T-helper 1 cell (primary cell): ENCODE measurements at places on chromosomes 16 and 17.

DNA sequence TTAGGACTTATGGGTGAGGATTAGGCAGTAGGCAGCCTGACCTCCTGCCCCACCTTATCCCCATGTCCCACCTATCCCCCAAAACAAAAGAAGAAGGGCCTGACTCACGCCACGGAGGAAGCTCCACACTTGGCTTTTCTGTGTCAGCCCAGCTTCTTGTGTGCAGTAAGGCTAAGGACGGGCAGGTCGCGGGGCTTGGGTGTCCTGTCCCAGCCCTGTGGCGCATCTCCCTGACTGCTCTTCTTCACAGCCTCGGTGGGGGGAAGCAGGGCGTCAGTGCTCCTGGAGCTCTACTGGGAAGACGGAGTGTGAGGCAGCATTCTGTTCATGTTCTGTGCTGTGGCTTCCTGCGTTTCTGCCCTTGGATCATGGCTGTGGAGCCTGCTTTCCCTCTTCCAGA, 34.6 kb upstream of the ALDH3A2 start:
- DNase-seq, result no peak

DNA sequence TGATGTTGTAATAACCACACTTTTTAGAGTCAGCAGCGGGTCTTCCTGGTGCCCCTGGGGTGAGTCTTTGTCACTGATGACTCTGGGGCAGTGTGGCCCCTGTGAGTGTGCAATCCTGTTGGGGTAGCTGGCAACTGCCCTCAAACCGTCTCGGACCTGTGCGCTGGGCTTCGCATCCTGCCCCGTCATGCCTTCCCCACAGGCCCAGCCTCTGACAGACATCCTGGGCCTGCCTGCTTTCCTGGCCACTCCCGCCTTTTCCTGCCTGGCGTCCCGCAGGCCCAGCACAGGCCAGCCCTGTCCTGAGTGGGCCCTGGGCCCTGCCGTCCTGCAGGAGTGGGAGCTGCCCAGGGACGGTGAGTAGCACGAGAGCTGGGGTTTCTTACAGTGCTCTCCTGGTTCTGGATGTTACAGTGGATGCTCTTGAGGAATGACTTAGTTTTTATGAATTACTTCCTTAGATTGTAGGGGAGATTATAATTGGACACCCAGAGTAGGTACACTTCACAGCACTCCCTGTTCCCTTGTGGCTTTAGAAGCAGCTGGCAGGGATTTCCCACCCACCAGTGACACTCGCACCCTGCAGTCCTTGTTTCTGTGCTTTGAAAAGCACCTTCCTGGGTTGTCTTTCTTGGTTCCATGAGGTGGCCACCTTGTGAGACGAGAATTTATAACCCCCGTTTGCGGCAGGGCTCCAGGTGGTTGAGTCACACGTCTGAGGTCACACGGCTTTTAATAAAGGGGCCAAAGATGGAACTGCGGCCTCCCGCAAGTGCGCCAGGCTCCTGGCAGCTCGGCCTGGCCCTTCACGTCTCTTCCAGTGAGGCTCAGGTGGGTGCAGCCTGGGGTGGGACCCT, 50.0 kb upstream of the CAPN15 start:
- DNase-seq, result no peak

GRCh38 chr17:31224366-31224765, 72.7 kb downstream of the OMG start:
- no peak for DNase-seq

DNA sequence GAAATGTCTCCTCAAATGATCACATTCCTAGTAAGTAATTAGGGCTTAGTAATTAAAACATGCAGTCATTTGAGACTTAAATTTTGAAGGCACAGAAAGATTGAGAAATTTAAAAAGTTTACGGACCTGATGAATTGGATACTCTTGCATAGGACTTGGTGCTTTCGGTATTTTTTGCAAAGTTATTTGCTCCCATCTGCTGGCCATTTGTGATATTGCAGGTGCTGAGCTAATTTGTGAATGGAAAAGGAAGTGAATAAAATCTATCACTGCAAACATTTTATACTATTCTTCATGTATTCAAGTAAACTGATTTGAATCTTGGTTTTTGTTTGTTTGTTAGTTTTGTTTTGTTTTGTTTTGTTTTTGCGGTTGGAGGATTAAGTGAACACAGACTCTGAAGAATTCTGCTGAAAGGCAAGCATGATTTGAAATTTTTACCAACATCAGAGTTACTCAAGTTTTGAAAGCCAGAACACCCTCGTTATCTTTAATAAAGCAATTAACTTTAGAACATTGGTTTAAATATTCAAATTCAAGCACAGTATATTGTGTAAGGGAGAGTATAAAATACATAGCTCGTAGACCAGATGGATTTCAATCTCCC, 689.5 kb upstream of the RBFOX1 start:
- DNase-seq, result peak; percentile 2

DNA sequence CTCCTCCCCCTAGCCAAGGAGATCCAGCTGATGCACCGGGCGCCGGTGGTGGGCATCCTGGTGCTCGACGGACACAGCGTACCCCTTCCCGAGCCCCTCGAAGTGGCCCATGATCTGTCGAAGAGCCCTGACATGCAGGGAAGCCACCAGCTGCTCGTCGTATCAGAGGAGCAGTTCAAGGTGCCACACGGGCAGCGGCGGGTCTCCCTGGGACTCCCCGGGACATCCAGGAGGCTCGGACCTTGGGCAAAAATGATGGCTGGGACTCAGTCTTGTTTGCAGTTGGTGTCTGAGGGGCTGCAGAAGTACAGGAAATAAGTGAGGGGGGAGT, 15.8 kb upstream of the MYO15B start:
- DNase-seq, result no peak

- no peak for DNase-seq
Measured at GRCh38 chr17:42361781-42362186, 26.5 kb downstream of the STAT3 start.

DNA sequence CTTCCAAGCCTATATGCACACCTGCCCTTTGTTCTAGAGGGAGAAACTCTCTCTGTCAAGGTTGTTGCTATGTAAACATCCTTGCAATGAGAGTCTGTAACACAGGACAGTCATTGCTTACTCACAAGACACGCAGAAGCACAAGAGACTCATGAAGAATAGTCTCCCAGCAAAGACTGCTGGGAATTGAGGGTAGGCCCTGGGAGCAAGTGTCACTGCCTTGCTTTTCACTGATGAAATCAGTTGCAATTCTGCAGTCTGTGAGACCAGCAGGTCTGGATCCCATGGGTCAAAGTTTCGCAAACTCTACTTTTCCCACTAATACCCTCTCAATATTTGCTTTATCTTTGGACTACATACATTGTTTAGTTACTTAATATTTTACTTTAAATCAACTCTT, 177.4 kb downstream of the FTO start:
- DNase-seq, result no peak

DNA sequence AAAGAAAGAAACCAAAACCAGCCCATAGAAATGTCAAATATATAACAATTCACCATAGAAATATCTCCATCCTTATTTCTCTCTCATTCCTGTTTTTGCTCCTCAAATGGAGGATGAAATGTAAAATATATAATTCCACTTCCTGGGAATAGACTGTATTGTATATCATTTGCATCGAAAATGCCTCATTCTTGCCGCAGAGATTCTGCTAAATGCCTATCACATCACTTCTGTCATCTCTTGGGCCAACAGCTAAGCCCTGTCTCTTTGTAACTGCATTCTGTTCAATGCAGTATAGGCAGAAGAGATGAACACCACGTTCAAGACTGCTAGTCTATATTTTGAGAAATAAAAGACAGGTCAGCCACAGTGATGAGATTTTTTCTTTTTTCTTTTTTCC, 956.3 kb upstream of the SOX9 start:
- DNase-seq, result no peak

- DNase-seq, result no peak
Measured at GRCh38 chr16:22684574-22685458, 129.1 kb upstream of the HS3ST2 start.

DNA sequence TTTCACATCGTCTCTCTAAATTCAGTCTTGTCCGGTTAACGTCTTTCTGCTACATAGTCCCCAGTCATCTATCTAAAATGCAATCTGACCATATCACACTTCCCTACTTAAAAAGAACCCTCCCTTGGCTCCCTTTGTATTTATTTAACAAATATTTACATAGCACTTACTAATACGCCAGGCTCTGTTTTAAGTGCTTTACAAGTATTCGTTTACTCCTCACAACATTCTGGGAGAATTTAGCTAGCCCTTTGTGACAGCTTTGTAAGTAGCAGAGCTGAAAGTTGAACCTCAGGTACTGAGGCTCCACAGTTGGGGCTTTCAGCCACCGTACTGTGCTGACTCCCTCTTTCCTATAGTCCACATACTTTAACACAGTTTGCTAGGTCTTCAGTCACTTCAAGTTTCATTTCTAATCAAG, 9.2 kb downstream of the PAFAH1B1 start:
- DNase-seq, result no peak

GRCh38 chr17:57606111-57606875, 138.8 kb downstream of the CCDC182 start:
- no peak for DNase-seq

DNA sequence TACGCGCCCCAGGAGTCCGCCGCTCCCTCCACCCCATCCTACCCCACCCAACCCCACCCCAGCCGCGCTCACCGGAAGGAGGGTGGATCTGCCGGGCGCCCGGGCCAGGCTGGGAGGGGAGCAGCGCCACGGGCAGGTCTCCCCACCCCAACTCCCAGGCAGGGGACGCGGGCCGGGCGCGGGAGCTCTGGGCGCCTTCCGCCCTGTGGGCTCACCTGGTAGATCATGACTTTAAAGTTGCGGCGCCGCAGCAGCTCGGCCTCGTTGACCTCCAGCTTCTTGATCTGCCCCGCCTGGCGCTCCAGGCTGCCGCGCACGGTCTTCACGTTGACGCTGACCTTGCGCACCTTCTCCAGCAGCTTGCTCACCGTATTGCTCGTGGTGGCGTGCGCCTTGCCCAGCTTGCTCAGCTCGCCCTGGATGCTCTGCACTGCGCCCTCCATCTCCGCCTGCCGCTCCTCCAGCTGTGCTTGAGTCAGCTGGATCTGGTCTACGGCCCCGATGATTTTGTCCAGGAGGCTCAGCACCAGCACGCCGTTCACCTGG, 571 bp downstream of the CAVIN1 start:
- no peak for DNase-seq

GRCh38 chr17:79695293-79695790, 35.4 kb upstream of the ENPP7 start:
- no peak for DNase-seq

DNA sequence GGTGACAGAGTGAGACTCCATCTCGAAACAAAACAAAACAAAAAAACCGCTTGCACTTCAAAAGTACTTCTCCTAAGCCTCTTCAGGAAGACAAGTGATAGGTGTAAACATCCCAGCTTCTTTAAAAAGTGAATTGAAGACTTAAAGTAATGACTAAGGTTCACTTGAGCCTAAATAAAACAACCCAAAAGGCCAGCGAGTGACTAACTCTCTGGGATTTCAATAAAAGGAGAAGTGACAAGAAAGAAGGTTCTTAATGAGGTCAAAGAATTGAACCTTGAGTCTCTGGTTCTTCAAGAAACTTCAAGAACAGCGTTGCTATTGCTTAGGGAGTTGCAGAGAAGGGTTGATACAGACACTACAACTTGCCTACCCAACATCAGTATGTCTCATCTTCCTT, 42.2 kb downstream of the STX8 start:
- DNase-seq, result no peak

DNA sequence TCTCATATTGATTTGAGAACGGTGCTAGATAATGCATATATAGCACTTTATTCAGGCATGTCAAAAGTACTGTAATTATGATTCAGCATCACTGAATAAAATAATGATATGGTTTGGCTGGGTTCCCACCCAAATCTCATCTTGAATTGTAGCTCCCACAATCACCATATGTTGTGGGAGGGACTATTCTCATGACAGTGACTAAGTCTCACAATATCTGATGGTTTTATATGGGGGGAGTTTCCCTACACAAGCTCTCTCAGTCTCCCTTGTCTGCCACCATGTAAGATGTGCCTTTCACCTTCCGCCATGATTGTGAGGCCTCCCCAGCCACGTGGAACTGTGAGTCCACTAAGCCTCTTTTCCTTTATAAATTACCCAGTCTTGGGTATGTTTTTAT, 25.6 kb upstream of the LONP2 start:
- no peak for DNase-seq

- no peak for DNase-seq
Measured at GRCh38 chr16:85294810-85295508, 182.7 kb upstream of the CIBAR2 start.

GRCh38 chr17:22265807-22266206, 573.5 kb downstream of the KCNJ18 start:
- DNase-seq, result no peak

GRCh38 chr17:5711344-5711743, 127.0 kb upstream of the NLRP1 start:
- no peak for DNase-seq

DNA sequence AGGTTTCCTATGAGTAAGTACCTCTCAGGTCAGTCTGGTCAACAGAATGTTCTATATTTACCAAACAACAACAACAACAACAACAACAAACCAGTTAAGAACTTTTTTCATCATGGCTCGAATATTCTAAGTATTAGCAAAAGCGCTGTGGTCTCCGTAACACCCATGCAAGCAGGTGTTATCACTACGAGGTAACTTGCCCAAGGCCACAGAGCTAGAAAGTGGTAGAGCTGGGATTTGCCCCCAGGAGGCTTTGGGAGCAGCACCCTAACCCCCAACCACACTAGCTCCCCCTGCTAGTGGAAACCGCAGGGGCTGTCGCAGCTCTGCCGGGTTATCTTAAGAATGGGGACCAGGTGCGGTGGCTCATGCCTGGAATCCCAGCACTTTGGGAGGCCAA, 23.9 kb upstream of the C16orf74 start:
- no peak for DNase-seq

- DNase-seq, result no peak
Measured at GRCh38 chr16:794091-794822, 5.8 kb downstream of the CHTF18 start.

- DNase-seq, result no peak
Measured at GRCh38 chr16:81657781-81658180, 121.3 kb upstream of the PLCG2 start.

- no peak for DNase-seq
Measured at GRCh38 chr17:80564545-80564944, 19.9 kb downstream of the RPTOR start.

DNA sequence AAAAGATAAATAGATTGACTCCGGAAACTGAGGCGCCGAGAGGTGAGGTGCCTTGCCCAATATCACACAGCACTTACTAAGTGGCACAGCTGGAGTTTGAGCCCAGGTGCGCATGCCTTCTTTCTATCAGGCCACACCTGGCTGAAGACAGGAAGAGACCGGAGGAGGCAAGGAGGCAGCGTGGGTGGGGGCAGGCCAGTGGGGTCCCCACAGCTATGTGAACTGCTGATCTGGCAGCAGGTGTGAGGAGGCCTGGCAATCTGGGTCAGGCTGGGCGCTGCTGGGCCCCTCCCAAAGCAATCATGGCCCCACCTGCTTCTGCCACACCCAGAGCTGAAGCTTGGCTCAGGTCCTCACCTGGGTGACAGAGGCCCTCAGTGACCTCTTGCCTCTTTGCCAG, 1.9 kb upstream of the GDPD3 start:
- DNase-seq, result no peak

- no peak for DNase-seq
Measured at GRCh38 chr17:12673788-12674187, 8.1 kb downstream of the MYOCD start.

- no peak for DNase-seq
Measured at GRCh38 chr17:72423718-72424117, 302.9 kb downstream of the SOX9 start.
